ENCODE measurements at places on chromosomes 4 and X.

DNA sequence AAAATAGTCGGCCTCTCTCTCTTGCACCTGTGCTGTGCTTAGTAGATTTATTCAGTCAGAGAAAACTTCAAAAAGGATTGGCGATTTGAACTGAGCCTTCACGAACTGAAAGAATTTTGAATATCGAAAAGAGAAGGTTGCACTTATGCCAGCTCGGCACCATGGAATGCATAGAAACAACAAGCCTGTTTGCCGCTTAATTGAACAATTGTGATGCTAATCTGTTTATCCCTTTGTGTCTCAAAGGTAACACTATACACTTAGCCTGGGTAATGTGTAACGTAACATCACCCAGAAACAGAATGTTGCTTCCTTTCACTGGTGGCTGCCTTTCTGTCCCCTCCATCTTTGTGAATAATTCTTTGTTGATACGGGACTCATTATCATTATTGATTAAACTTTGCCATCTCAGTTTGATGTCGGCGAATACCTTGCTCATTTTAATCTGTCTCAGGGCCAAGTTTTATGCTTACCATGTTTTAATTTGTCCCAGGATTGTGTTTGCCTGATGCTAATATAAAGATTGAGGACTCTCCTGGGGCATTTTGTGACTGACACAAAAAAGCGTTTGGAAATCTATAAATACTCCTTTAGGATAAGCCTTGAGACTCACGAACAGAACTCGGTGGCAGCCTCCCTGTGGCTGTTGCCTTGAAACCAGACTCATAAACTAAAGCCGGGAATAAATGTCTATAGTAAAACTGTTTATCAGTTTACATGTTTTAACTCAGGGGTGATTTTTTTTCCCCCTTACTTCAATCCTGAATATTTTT lies 400.5 kb downstream of the RAPGEF2 start:
- no peak for DNase-seq

GRCh38 chrX:135328421-135329005 lies 19.2 kb downstream of the ETDC start:
- DNase-seq = no peak

DNA sequence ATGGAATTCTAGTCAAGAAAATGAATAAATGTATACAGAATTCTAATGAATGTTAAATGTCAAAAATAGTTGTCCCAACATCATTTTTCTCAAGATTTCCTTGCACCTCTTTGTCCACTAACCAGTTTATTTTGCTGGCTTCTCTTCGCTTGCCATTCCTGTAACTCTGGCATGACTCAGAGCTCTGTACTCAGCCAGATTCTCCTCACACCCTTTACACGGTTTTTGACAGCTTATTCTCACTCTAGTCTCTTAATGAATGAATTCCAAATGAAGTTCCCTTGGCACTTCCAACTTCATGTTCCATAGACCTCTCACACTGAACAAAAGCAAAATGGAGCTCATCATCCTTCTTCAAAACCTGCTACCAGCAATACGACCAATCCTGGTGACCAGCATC lies 419.3 kb upstream of the SLIT2 start:
- DNase-seq = no peak

DNA sequence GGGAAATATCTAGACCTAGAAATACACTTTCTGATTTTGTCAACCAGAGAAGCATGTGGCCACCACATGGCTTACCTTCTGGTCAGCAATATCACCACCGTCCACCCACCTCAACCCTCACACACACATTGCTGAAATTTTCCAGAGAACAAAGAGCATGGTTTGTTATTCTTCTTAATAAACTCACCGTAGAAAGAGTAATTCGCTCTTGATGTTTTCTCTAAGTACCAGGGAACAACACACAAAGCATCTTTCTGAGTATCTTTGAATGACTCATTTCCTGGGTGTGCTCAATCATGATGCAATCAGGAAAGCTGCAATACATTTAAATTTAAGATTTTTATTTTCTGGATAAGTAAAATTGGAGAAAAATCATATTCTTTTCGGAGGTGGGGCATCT lies 24.7 kb upstream of the LRAT start:
- no peak for DNase-seq

GRCh38 chr4:10074767-10075105 lies 41.9 kb downstream of the WDR1 start:
- no peak for DNase-seq

DNA sequence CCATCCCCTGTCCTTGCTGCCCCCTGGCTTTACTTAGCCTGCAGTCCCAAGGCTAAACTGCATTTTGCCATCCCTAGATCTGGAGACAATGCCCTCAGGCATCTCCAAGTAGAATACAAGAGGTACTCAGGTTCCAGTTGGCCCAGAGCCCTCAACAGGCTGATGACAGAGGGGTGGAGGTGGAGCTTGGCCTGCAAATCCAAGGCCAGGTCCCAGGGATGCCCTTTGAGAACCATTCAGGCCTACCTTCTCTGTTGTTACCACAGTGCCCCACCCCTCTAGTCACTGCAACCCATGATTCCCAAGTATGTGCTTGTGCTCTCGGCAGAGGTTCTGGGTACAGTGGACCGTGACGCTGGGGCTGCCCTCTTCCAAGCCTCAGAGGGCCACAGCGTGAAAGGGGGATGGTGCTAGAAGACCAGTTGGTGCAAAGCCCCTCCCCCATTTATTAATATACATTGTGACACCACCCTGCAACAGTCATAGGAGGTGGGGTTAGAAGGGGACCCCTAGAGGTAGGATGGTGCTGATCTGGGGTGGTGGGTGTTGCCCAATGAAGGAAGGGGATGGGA lies 6.4 kb upstream of the UBA1 start:
- DNase-seq = no peak

GRCh38 chrX:148470324-148470723 lies 30.1 kb upstream of the AFF2 start:
- DNase-seq = no peak

- DNase-seq = no peak
Observed at GRCh38 chr4:2954358-2955185, 8.6 kb downstream of the NOP14 start.

- no peak for DNase-seq
Observed at GRCh38 chrX:1390621-1391369, 1.1 kb downstream of the SLC25A6 start.

GRCh38 chrX:104285201-104285600 lies 30.5 kb upstream of the ESX1 start:
- no peak for DNase-seq

- DNase-seq = no peak
Observed at GRCh38 chrX:2501559-2502102, 855 bp upstream of the DHRSX start.

DNA sequence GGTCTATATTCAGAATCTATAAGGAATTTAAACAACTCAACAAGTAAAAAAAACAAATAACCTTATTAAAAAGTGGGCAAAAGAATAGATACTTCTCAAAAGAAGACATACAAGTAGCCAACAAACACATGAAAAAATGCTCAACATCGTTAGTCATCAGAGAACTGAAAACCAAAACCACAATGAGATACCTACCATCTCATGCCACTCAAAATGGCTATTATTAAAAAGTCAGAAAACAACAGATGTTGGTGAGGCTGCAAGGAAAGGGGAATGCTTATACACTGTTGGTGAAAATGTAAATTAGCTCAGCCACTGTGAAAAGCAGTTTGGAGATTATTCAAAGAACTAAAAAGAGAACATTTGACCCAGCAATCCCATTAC lies 201.6 kb downstream of the QDPR start:
- no peak for DNase-seq

GRCh38 chr4:81919223-81919622 lies 447.5 kb upstream of the RASGEF1B start:
- DNase-seq = no peak

DNA sequence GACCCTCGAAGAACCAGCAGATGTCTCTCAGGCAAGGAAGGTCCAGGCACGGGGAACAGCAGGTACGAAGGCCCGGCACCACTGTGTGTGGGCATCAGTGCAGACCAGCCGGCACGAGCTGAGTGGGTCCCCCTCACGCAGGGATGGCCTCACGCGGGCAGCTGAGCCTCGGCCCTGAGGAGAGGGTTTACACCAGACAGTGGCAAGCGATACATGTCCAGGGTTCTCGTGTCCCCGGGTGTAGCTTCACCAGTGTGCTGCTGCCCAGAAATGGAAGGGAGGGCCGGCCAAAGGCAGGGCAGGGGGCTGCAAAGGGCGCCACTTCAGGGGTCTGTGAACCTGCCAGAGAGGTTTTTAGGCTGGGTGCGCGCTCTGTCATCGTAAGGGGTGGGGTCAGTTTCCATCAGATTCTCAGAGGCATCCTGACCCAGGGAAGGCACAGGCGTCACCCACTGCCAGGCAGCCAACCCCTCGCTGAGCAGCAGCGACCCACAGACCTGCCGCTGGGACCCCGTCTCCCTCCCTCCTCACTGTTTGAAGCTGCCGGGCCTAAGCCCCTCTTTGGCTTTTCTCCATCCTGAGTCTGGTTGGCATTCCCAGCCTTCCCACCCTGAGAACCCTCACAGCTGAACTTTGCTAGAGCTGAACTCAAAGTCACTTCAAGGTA lies 107.0 kb downstream of the CPZ start:
- DNase-seq = no peak

DNA sequence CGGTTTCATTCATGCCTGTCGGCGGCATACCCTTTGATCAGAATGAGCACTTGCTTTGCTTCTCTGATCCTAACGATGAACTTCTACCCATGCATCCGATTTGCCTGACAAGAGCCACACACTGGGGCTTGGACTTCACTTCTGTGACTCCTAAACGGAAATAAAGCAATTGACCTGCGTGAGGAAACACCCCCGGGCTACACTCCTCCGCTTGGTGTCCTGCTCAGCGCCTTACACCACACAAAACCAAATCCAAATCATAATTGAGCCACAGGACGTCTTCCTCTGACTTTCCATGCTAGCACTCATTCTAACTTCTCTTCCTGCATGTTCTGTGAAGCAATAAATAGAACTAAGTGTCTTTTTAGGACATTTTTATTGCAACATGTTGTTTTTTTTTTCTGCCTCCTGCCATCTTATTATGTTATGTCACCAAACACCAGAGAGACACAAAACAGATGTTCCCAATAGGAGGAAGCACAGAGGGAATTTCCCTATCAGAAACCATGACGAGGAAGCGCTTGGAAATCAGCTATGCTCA lies 110.8 kb upstream of the FAM9B start:
- no peak for DNase-seq

DNA sequence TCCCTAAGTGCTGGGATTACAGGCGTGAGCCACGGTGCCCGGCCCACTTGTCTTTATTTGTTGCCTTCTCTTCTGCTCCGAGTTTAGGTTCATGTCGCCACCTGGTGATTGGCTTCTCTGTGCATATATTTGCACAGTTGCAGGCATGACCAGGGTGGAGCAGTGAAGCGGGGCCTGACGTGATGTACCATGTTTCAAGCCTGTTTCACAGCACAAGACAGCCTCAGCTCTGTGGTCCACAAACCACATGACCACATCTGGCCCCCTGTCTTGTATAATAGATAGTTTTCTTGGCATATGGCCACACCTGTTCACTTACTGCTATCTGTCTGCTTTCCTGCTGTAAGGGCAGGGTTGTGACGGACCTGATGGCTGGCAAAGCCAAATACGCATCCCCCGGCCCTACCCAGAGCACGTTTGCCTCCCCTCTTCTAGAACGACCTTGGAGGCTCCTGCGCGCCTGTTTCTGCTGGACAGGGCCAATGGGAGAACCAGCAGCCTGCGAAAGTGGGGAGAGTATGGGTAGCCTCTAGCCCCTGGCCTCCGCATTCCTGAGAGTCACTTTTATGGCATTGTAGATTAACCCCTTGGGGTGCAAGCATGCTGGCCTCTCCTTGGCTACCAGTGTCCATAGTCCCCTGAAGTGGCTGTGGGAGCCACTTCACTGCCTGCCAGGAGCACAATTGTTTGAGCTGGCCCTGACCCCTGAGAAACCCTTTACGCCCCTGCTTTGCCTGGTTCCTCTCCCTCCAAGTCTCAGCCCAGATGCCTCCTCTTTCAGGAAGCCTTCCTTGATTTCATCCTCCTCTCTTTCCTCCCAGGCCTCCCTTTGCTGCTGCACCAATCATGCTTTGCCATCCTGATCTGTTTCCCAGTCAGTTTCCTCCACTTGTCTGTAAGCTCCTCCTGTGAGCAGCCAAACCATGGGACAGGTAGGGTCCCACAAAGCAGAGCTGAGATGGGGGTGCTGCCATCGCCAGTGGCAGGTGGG lies 6.0 kb upstream of the SH3TC1 start:
- peak; percentile 5 for DNase-seq

GRCh38 chr4:105683038-105683437 lies 25.5 kb downstream of the INTS12 start:
- DNase-seq = no peak

GRCh38 chr4:126130215-126130614 lies 815.5 kb downstream of the FAT4 start:
- DNase-seq = no peak

DNA sequence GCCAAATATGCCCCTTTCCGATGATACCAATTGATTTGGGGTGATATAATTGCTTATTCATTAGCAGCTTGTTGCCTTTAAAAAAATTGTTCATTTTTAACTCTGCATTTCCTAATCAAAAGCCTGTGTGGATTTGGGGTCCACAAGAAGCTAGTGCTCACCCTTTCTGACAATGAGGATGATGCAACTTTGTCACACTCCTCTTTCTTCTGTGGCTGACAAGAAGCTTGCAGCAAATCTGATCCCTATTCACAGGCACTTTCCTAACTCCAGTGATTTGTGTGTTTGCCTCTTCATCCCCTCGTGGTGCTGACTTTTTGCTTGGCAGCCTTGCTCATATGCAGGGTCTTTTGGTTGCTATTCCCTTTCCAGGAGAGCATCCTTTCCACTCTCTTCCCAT lies 182.7 kb upstream of the LDB2 start:
- no peak for DNase-seq

GRCh38 chr4:125991398-125991797 lies 676.6 kb downstream of the FAT4 start:
- no peak for DNase-seq

- DNase-seq = no peak
Observed at GRCh38 chrX:30635630-30636029, 17.6 kb upstream of the GK start.

GRCh38 chr4:123785538-123785937 lies 388.9 kb downstream of the SPRY1 start:
- no peak for DNase-seq

GRCh38 chrX:134000260-134001245 lies 15.2 kb upstream of the GPC3 start:
- no peak for DNase-seq

GRCh38 chr4:84847978-84848377 lies 118.5 kb downstream of the WDFY3 start:
- DNase-seq = no peak

DNA sequence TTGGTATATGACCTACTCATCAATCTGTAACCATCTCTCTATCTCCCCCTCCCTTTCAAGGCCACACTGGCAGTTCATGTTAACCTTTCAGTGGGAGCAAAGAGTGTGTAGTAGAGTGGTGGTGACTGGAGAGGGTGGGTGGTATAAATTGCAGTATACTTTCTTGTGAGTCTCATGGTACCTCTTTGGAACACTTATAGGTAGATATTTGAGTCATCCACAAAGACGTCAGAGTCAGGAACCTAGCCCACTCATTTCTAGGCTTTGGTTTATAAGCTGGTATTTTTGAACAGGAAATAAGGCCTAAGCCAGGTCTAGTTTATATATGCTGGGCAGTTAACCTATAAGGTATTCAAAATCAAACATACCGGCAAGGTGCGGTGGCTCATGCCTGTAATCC lies 36.3 kb downstream of the RLIM start:
- no peak for DNase-seq
